ENCODE measurements at places on chromosomes 11 and 22.

GRCh38 chr22:27983361-27983791, 64.3 kb upstream of the PITPNB start:
- no peak for DNase-seq

- no peak for DNase-seq
Observed at GRCh38 chr11:128711890-128712289, 18.0 kb downstream of the FLI1 start.

- no peak for DNase-seq
Observed at GRCh38 chr11:122895563-122895962, 13.0 kb downstream of the JHY start.

DNA sequence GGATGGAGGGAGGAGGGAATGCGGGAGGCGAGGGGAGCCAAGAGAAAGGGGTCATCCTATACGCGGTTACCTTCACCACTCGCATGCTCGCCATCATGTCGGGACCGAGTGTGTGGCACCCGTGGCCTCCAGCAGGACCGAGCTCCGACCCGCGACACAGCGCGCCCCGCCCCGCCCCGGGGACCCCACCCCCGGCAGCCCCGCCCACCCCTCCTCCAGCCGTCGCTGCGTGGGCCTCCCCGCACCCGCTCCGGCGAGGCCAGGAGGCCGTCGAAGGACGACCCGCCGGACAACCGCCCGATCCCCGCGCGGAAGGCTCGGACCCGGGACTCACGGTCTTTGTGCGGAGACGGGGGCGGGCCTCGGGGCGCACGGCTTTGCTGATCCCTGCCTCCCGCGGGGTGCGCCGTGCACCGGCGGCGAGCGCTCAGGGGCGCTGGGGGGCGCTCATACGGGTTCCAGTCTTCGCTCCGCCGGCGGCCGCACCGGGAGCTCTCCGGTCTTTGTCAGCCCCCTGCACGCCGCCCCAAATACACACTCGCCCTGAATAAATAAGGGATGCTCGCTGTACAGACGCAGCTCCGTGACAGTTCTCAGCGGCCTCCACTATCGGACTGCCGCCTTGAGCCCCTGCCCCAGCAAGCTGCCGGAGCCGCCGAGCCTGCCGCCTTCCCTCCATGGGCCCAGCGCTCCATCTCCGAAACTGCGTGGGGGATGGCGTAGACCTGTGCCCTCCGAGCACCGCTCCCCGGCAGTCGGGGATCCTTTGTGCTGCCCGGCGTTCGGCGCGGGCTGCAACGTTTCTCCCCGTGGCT, at the start of gene UBE2L6:
Gene UBE2L6 (minus strand): TSS at position 158 of the 815 bp plus-strand sequence. CDS start 61 bp downstream, at position 97.
- DNase-seq = peak; percentile 26

DNA sequence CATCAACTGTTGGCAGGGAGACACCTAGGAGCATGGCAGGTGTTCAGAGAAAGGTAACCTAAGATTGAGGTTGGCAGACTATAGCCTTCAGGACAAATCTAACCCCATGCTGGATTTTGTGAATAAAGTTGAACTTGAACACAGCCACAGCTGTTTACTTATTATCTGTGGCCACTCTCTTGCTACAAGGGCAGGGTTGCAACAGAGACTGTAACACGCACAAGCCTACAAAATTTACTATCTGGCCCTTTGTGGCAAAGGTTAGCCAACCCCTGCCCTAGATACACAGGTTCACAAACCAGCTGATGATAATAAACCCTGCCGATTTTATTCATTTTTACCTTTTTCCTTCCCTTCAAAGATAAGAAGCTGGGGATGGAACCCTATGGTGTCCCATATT, 2.5 kb downstream of the THYN1 start:
- no peak for DNase-seq

DNA sequence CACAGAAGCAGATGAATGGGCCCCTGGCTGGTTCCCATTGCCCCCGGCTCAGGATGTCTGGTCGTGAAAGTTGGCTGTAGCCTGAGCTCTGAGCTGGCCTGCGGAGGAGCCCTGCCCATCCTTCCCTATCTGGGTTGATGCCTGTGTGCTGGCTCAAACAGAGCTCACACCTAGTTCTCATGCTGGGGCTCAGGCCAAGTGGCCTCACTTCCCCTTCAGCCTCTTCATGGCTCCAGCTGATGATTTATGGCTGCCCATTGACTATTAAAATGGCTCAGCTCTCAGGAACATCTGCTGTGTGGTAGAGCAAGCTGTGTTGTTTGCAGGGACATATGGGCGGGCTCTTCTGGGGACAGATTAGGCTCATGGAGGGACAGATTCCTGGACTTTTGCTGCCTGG, 64.7 kb downstream of the ADAMTS15 start:
- DNase-seq = no peak

GRCh38 chr11:74000307-74001133, 8.4 kb downstream of the UCP3 start:
- no peak for DNase-seq

GRCh38 chr11:57761301-57762234, at the start of gene CTNND1:
Gene CTNND1, plus strand, starts transcription at chr11:57761802. Its CDS starts 29,677 bp downstream, at chr11:57791479.
- no peak for DNase-seq

GRCh38 chr11:2807025-2807681, 78.4 kb downstream of the CDKN1C start:
- DNase-seq = no peak

DNA sequence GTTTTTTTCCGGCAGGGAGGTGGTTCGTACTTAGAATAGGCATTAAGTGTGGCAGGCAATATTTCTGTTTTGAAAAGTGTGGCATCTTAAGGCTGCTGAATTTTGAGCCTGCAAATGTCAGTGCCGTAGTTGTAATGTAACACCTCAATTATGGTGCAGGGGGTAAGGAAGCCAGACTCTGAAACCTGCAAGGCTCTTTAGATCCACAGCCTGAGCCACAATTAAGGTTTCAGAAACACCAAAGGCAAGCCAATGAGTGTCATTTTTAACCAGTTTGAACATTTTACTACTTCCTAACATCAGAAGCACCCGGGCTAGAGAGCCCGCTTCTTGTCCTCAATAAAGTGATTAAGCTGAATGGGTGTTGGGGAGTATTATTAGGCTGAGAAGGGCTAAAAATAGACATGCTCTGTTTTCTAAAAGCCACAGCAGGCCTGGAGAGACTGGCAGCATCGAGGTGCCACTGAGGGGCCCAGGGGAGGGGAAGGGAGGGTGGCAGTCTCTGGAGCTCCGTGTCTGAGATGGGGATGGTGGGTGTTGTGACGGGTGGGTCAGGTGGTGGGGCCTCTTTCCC, 113.4 kb downstream of the ZBTB16 start:
- no peak for DNase-seq

DNA sequence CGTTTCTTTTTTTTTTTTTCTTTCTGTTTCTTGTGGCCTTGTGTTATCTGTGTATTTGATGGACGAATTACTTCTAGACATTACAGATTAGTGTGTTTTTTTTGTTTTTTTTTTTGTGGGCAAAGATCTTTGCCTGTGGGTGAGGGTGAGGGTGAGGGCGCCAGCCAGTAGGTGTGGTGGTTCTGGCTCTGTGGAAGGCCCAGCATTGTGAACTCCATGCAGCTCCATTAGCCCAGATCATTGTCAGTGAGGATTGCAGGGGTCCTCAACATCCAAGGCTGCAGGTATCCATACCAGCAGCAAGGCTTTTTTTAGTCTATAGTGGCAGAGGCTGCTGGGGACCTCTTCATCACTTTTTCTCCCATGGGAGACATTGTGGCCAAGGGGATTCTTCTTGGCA, 13.7 kb downstream of the BIRC2 start:
- no peak for DNase-seq

GRCh38 chr22:19290400-19291217, 910 bp downstream of the CLTCL1 start:
- DNase-seq = no peak

DNA sequence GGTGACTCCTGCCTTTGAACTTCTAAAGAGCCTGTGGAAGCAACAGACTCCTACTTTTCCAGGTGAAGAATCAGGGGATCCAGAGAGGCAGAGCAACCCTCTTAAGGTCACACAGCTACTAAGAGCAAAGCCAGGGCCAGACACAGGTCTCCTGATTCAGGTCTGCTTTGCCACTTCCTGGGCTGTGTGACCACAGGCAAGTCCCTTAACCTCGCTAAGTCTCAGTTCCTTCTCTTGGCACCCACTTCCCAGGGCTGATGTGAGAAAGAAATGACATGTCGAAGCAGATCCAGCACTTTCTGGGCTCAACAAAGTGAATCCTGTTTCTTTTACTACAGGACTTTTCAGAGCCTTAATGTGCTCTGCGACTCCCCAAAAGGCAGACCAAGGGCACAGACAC, 30.2 kb downstream of the UQCR10 start:
- no peak for DNase-seq
